PC-9 (cell line): ENCODE measurements at places on chromosomes 3 and 15.
A peak's percentile ranks its signal among the peaks of the same experiment; 100 is the strongest.

- DNase-seq = peak; percentile 69
Measured at GRCh38 chr3:23600167-23600871, 205.4 kb upstream of the UBE2E1 start.

GRCh38 chr15:54789376-54789775 lies 407.4 kb downstream of the RSL24D1 start:
- DNase-seq = no peak

GRCh38 chr15:88246666-88247446 lies 9.7 kb downstream of the NTRK3 start:
- DNase-seq = peak; percentile 63

- DNase-seq = no peak
Measured at GRCh38 chr3:189833266-189833665, 202.1 kb downstream of the TP63 start.

DNA sequence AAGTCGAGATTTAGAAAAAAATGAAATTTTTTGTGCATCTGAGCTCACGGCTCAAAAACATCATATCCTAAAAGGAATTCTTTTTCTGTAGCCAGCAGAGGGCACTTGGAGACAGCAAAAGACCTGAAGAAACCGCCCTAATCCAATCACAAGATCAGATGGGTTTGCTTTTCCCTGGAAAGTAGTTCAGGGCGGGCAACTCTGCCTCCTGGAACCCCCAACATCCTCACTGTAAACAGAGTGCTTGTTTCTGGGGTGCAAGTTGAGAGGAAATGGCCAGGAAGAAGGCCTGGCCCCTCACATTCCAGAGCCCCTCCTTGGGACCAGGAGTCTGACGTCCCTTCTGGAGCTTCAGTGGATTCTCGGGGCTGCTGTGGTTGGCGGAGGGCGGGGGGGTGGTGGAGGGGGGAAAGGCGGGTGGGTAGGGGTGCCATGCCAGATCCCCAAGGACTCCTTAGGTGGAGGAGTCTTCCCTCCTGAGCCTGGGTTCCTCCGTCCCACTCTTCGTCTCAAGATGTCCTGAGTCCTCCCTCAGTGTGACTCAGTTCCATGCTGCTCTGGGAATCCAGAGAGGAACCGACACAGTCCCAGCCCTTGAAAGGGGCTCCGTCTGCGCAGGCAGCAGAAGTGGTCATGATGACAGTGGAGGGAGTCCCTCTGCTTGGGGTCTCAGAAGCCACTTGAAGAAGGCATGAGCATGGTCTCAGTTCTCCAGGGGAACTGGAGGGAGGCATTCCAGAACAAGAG lies 35.9 kb downstream of the CCK start:
- DNase-seq = peak; percentile 30

- DNase-seq = no peak
Measured at GRCh38 chr15:97592778-97593177, 367.7 kb upstream of the ARRDC4 start.

DNA sequence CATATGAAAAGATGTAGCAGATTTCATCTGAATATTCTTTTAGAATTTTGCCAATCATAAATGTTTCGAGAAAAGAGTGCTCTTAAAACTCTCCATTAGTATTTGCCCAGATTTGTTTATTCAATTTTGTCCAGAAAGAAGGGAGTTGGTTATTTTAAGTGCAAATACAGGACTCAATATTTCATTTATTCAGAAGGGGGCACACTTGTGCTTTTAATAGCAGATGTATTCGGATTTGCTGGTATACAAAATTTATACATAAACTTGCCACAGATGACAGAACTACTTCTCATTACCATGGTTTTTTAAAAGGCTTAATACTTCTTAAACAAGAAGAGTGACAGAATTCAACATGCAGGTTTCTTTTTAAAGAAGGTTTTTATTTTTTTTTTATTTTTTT lies 69.8 kb upstream of the GRM7 start:
- no peak for DNase-seq

DNA sequence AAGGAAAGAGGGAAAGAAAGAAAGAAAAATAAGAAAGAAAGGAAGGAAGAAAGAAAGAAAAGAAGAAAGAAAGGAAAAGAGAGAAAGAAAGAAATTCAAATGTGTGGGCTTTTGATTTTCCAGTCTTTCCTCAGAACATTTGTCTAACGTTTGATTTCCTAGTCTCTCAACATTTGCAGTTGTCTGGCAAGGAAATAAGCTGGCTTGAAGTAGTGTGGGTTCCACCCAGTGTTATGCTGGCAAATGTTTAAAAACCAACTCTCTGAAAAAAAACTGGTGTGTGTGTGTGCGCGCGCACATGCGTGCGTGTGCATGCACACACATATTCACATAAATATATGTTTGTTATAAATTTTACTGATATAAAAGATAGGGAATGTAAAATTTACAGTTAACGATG lies 54.6 kb upstream of the C3orf49 start:
- no peak for DNase-seq

DNA sequence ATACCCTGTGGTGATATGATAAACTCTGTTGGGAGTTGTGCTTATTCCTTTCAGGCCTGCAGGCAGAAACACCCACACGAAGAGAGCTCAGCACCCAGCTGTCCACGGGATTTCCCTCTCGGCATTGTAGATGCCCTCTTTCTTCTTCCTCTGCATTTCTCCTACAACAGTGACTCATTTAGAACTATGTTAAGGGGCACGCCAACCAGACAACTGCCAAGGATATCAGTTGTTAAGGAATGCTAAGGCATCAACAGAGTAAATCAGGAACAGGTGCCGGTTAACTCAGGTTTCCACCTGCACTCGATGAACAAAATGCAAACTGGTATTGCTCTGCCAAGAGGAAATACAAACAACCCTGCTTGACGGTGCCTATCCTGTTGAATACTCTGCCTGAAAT lies 270.0 kb upstream of the PEX5L start:
- peak; percentile 71 for DNase-seq

DNA sequence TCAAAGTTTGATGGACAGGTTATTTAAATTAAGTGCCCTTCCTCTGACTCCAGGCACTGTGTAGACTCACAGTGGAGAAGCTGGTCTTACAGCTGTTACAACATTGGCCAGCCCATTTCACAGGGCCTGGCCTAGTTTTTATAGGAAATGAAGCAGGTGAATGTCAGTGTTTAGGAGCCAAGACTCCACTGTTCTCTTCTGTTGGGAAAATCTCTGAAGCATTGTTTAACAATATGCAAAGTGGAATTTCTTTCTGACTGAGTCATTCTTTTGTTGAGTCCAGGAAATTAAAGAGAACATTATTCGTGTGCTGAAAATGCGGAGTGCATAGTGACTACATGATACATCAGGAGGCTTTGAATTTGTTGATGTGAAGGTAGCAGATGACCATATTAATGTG lies 64.7 kb downstream of the ARRDC4 start:
- peak; percentile 39 for DNase-seq

DNA sequence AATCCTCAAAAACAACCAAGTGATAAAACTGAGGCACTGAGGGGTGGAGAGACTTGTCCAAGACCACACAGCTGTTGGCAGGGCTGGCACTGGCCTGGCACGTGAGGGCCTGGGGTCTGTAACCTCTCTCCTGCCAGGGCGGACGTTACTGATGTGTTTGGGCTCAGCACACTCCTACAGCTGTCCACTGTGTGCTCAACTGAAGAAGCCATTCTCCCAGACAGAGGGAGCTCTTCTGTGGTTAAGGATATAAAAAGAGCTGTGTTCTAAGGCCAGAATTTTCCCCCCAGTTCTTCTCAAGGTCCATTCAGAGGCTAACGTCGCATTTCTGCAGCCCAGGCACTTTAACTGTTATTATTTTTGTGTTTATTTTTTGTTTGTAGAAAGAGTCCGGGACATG lies 429.0 kb upstream of the ATP11B start:
- no peak for DNase-seq

GRCh38 chr3:54577313-54577712 lies 350.5 kb downstream of the LRTM1 start:
- DNase-seq = no peak

DNA sequence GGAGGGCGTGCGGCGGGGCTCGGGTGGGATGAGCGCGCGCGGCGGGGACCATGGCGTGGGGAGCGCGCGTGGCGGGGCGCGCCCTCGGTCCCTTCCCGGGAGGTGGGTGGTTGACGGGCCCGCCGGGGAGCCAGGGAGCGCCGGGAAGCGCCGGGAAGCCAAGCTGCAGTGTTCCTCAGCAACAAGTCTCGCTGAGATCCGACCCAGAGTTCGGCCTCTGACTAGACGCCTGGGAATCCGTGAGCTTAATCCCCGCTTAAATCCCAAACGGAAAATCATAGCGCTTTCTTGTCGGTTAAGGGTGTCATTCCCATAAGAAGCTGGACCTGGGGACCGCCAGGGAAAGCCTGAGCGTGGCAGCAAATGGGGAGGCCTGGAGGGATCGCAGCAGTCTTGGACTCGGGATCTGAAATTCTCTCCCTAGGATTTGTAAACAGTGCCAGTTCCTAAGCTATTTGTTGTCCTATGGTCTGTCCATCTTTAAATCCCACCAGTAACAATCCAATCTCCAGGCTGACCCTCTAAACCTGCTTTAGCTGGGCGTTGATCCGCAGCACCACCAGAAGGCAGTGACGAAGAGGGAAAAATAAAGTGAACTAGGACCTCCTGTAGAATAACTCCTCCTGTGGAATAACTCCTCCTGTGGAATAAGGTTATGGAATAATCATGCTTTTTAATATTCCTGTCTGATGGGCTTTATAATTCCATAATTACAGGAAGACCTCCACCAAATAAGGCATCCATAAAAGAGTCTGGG lies 570 bp upstream of the NEDD4 start:
- DNase-seq = no peak
